ENCODE measurements at places on chromosomes 11 and 22.

DNA sequence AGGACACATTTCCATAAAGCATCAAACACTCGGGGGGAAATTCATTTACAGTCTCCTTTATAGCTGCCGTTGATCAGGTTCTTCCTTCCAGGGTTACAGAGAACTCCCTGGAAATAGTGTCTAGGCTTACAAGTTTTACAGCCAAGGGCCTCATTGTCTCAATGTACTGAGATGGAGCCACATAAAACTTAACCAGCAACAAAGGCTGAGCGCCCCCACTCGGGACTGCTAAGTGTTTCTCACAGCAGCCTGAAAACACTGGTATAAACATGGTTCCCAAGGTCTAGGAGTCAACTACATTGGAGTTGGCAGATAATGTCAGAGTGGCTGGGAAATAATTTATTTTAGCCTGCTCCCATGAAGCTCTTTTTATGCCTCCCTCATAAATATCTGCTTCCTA lies 686.2 kb downstream of the OPCML start:
- DNase-seq: no peak

GRCh38 chr11:38005597-38005996 lies 1407.6 kb upstream of the RAG2 start:
- DNase-seq: no peak

- no peak for DNase-seq
These were observed 22.8 kb downstream of the THOC5 start for GRCh38 chr22:29530716-29531115.

GRCh38 chr22:26303475-26303874 lies 125.6 kb upstream of the ASPHD2 start:
- no peak for DNase-seq

- DNase-seq: no peak
These were observed 71.5 kb downstream of the SIK3 start for GRCh38 chr11:117026593-117027330.

DNA sequence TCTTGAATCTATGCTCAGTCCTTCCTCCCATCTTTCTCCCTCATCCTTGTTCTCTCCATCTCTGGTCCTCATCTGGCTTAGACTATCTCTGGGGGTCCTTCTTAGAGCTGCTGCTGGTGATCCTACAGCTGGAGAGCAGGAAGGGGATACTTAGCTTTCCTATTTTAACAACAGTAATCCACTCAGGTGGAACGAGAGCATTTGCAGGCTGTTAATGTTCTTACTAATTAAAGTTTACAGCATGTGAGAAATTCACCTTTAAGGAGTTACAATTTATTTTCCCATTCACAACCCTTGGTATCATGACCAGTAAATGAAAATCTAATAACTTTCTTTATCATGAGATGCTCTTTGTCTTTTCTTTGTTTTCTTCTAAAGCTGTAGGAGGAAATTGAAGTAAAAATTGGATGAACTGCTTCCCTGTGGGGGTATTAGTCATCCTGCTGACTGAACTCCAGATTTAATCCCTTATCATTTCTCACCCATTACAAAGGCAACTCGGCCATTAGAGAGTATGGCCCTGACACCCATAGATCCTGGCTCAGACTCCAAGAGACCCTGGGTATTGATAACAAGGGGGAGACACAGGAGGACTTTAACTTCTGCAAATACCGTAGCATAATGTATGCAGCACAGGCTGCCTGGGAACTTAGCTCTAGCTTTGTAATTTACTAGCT lies 37.6 kb upstream of the MTNR1B start:
- no peak for DNase-seq

DNA sequence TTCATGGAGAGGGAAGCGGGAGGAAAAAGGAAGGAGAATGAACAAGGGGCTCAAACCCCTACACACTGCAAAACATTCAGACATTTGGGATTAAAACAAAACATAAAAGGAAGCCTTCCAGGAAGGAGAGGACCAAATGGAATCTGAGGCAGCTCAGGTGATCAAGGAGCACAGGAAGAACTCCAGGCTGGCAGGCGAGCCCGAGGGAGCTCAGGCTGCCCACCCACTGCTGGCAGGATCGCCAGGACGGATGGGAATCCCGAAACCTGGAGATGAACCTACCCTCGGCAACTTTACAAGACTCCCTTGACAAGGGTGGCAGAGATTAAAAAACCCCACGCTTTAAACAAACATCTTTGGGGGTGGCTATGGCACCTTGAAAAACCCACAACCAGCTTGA lies 5.0 kb upstream of the PYGM start:
- no peak for DNase-seq

DNA sequence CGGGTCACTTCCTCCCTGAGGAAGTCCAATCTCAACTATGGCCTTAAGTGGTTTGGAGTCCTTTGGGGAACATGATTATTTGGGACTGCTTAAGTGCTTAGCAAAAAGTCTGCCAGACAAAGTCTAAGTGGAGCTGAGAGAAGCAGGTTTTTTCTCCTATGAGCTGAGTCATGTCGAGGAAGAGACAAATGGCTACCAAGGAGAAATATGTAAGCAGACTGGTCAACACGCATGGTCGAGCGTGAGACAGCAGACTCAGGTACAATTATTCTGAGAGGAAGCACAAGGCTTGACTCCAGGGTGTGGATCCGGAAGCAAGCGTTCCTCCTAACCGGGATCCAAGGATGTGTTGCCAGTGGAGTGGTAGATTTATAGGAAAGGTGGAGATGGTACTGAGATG lies 30.6 kb downstream of the UBASH3B start:
- DNase-seq: no peak

DNA sequence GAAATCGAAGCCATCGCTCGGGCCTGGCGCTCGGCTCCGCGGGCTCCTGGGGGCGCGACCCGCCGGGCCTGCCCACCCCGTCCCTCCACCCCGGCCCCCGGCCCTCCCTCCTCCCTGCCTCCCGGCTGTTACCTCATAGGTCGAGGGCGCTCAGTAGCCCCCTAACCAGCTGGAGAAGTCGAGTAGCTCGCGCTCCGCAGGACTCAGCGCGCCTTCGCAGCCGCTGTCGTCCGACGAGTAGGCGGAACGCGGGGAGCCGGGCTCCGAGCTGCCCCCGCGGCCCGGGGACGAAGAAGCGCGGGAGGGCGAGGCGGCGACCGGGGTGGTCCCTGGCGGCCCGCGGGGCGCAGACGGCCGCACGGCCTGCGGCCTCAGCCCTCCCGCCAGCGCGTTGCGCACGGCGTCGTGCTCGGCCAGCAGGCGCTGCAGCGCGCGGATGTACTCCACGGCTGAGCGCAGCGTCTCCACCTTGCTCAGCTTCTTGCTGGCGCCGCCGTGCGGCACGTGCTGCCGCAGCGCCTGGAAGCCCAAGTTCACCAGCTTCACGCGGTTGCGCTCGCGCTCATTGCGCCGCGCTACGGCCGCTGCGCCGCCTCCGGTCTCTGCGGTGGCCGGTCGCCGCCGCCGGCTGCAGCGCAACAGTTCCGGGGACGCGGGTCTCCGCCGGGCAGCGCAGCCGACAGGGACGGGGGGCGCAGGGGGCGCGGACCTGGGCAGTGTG lies 627 bp downstream of the ASCL2 start:
- no peak for DNase-seq

DNA sequence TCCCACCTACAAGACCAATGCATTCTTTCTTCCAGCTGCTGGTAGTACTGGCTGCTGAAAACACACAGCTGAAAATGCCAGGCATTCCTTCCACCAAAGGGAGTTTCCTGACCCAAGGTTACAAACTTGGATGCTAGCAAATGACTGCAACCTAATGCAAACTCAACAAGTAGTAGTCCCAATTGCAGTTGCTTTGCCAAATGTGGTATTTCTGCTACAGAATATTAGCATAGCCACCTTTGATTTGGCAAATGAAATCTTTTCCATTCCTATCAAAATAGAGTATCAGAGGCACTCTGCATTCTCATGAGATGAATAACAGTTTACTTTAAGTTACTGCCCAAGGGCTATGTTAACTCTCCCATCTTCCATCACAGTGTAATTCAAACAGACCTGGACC lies 172.0 kb upstream of the ARHGAP42 start:
- DNase-seq: no peak

GRCh38 chr11:111476956-111477355 lies 35.2 kb downstream of the BTG4 start:
- no peak for DNase-seq

DNA sequence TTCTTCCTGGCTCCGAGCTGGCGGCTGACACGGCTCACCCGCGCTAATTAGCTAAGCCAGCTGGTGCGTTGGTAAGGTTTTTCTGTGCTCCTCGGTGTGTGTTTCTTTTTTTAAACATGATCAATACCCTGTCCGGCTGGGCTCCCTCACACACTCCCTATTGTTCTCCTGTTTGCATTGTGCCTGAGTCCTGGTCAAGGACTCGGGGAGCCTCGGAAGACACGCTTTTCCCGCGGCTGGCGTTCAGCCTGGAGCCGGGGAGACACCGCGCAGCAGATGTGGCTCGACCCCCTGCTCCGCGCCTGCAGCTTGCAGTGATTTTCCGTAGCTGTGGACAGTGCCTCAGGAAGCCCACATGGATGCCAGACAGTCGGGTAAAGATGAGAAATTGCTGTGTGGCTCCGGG lies 454.9 kb upstream of the CADM1 start:
- no peak for DNase-seq

- no peak for DNase-seq
These were observed 9.7 kb downstream of the ADAMTS8 start for GRCh38 chr11:130418756-130419155.

GRCh38 chr11:34154059-34154875 lies 48.8 kb downstream of the NAT10 start:
- DNase-seq: no peak

DNA sequence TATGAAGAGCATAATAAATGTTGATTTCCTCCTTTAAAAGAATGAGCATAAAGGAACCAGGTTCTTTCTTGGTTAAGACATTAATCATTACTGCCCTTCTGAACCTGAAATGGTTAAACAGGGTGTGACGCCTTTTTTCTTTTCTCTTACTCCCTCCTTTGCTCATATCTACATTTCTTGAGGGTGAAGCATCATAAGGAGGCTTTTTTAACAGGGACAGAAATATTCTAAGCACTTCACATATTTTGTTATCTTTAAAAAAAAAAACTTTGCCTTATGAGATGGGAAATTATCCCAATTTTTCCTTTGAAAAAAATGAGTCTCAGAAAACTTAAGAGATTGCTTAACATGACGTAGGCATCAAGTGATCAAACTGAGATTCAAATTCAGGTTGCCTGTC lies 1036.3 kb upstream of the TENM4 start:
- no peak for DNase-seq

DNA sequence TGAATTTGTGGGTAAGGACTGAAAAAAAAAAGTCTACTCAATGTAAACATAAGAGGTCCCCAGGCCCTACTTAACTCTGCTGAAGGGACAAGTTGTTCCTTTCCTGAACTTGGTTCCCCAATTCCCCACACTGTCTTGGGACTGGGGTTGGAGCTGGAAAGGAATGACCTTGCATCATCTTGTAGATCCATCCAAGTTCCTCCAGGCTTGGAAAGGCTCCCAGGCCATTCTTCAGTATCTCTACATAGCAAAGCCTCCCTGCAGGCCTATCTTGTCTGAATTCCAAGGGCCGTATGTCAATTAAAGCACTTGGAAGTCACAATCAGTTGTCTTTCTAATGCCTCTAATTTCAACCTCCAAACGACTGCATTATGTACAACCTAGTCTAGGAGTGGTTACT lies 361.2 kb downstream of the TMEM135 start:
- no peak for DNase-seq

DNA sequence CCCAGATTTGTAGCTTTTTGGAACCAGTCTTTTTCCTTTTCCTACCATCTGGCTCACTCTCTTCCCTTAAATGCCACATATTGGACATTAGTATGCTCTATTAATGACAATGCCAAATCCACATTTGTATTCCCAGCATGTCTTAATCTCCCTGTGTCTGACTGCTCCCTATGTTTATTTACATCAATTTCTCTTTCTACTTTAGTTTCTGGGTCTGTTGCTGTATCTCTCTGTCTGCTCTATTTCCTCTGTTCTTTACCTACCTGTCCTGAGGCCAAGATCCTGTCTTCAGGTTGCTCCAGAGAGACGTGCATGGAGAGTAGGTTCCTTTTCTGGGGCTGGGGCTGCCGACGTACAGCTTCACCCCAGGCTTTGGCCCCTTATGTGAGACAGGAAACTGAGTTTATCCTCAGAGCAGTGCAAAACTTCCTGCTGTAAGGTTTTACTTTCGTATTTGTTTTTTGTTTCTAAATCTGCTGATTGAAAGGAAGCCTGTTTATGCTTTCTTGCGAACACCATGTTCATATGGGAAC lies 25.6 kb downstream of the OR2AG2 start:
- DNase-seq: no peak

- no peak for DNase-seq
These were observed 33.4 kb upstream of the API5 start for GRCh38 chr11:43278193-43278956.

- no peak for DNase-seq
These were observed 139.9 kb downstream of the FCHSD2 start for GRCh38 chr11:73002214-73002613.

DNA sequence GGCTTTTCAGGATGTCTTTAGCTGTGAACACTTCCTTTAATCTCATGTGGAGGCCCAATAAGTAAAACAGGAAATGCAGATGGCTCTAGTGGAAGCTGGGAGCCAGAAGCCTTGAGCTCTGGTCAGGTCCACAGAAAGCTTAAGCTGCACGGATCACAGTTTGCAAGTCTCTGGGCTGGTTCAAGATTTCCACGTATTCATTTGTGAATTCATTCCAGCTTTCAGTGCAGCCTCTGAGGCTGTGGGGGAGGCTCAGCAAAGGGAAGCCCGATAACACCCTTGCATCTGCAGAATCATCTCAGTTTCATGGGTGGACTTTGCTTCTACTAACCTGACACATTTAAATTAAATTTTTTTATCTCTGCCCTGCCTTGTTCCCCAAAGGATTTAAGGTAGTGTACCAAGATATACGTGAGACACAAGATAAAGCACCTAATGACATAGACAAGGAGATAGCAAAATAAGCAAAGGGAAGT lies 65.6 kb downstream of the ISX start:
- DNase-seq: no peak

DNA sequence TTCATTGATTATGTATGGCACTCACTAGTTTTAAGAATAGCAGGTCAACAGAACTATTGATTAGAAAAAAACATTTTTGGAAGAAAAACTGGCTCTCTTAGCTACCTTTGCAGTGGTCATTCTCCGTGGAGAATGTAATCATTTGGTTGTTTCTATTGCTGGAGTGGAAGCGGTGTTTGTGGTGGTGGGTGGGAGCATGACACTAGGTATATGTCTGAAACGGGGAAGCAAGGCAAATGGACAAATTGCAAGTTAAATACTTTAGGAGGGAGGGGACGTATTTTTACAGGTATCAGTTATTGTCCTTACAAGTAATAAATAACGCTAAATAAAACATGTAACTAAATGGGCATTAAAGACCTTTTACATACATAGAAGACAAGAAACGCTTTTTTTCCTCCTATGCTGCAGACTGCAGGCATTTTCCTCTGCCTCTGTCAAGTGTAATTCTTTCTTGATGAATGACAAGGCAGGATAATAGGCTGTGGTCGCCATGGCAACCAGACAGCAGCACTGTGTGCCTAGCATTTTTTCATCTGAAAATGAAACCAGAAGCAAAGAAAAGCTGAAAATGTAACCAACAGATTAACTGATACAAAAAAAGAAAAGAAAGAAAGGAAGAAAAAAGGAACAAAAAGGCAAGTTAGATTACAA lies 46.2 kb downstream of the BLID start:
- no peak for DNase-seq
